Psoas muscle (tissue), 8 donors: ENCODE measurements at places on chromosomes 12 and 14.

GRCh38 chr12:123261196-123261595, 10.5 kb downstream of the CDK2AP1 start:
- DNase-seq = no peak

DNA sequence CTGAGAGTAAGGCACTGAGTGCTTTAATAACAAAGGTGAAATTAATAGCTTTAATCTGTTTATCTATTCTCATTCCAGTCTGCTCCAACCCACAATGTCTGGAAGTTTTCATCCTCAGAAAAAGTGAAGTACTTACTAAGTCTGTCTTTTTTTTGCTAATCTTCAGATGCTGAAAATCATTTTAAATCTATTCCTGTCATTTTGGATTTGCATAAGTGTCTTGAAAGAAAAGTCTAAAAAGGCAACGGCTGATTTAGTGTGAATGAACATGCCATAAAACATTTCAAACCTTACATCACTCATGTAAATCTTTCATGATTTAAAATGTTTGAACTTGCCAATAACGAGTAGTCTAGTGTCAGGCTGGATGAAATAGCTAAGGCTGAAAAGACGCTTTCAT, 685.6 kb downstream of the RPS29 start:
- DNase-seq = no peak

DNA sequence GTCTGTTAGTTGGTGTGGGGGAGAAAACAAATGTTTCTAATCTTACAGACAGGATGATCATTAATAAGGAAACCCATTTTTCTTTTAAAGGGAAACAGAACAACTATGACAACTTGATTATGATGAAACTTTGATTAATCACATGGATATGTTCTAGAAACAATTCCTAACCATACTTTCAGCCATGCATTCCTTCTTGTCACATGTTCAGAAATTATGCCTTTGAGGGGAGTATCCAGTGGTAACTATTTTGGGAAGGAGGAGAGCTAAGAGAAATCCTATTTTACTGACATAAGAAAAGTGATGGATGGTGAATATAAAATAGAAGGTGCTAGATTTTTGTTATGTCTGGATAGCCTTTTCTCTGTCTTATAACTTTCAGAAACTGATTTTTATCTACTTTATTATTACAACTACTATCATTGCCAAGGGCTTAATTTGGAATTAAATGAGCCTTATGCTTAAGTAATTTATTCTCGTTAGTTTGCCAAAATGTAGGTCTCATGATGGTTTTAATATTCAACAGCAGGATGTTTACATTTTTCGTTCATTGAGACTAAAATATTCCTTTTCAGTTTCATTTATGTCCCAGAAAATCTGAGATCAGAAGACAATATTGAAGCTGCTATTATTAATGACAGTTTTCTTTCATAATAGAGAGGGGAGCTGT, 200.1 kb downstream of the TMTC2 start:
- no peak for DNase-seq

DNA sequence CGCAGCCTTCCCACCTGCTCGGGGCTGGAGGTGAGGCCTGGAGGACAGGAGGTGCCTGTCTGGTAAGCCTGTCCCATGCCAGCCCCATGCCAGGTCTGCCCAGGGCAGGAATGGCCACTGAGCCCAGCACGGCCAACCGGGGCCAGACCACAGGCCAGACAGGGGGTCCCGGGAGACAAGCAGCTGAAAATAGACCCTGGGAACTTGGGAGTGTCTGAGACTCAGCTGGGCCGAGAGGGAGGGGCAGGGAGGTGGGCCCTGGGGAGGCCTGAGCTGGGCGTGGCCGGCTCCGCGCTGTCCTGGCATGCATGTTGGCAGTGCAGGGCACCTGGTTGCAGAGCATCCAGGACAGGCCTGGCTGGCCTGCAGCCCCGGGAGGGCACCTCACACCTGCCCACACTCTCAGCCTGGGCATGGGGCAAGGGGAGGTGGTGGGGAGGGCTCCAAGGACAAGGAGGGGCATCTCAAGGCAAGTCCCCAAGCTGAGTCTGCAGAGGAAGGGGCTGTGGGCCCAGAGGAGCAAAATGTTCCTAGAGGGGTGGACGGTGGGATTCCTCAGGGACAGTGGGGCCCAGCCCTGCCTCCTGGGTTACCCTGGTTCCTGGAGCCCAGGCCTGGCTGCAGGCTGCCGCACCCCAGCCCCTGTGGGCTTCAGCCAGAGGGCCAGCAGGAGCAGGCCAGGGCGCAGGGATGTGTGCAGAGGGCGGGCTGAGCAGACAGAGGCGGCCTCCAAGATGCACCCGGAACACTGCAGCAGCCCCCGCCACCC, 3.2 kb upstream of the CRIP1 start:
- DNase-seq = no peak

DNA sequence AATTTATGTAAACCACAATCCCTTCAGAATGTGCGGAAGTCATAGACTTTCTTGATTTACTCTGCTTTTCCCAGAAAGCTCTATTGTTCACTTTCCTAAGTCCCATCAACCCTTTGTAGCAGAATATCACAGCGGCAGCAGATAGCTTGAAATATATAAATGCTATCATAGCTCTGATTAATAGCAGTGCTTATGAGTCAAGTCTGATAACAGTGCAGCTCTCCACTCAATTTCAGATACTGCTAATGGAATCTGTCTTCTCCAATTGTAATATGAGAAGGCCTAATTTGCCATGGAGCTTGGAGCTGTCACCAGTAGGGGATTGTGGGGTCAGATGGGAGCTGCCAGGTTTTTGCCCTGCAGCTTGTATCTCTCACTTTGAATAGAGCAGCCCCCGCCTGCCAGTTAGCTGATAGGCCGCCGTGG, 10.9 kb downstream of the TMEM260 start:
- DNase-seq = no peak

GRCh38 chr14:54893151-54893760, 9.4 kb downstream of the GCH1 start:
- no peak for DNase-seq

DNA sequence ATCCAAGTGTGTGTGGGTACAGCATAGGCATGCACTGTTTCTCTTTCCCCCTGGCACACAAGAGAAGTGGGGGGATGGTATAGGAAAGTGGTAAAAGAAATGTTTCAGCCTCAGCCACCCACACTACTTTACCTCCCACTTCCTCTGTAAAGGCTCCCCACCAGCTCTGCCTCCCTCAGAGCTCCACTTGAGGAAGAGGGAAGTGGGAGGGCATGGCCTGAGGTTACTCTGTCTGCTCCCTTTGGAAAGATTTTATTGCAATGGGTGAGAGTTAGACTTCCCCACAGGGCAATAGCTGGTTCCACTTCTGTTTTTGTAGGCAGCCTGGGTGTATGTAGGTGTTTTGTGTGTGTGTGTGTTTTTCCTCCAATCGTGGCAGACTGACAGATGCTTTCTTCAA, 145.3 kb downstream of the SSPN start:
- no peak for DNase-seq

DNA sequence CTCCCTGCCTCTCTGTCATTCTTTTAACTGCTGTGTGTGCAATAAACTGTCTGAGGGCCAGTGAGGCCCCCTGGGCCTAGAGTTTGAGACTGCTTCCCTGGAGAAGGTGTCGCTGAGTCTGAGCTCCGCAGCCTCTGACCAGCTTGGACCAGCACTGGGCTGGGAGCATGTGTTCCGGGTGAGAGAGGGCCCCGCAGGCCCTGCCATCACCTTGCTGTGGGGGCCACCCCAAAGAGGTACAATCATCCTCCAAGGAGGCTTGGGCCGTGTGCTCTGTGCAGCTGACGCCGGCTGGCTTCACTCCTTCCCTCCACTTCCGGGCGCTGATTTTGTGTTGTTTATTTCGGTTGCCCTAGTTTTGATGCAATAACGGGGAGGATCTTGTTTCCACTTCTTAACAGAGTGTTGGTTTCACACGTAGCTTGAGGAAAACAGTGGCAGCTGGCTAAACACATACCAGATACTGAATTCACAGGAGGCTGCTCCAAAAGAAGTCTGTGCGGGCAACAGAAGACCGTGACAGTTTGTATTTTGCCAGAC, 121.6 kb downstream of the TMEM132C start:
- peak; percentile 67 for DNase-seq

DNA sequence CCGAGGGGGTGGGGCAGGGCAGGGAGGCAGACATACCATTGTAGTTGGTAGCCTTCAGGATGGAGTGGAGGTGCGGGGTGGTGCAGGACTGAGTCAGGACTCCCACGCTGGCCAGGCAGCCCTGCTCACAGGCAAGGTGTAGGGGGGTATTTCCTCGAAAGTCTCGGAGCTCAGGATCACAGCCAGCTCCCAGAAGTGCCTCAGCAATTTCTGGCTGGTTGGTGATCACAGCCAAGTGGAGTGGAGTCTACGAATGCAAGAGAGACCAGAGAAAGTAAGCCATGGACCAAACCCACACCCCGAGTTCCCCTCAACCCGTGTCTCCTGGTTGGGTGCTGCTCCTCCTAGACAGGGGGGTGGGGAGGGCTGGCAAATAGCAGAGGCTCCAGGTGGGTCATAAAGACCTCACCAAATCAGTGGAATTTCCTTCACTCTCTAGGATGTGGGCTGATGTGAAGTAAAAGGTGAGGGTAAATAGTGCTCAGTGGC, 1.4 kb downstream of the NFKBIA start:
- DNase-seq = peak; percentile 82

DNA sequence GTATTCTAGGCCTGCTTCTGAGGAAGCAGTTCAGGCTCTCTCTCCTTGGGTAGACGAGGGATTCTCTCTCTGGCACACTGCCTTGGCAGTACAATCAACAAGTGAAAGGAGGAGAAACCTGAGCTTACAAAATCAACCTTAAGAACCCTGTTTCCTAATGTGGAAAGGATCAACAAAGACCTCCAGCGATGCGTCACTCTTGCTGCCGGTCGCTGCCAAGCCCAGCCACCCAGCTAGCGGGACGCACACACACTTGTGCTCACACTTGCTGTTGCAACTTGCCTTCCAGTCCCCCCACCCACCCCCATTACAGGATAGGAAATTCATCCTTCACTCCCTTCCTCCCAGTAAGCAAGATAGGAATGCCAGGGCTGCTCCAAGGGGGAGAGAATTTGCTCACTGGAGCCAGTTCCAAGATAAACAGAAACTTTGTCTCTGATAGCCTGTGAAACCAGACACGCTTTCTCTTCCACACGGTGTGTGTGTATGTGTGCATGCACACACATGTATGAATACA, 144.3 kb downstream of the BCL11B start:
- DNase-seq = no peak

GRCh38 chr12:23169012-23169695, 544.2 kb downstream of the ETNK1 start:
- DNase-seq = no peak

- no peak for DNase-seq
Observed at GRCh38 chr14:99996951-99997571, 68.2 kb upstream of the EVL start.

GRCh38 chr14:42353315-42353714, 746.6 kb downstream of the LRFN5 start:
- DNase-seq = no peak

DNA sequence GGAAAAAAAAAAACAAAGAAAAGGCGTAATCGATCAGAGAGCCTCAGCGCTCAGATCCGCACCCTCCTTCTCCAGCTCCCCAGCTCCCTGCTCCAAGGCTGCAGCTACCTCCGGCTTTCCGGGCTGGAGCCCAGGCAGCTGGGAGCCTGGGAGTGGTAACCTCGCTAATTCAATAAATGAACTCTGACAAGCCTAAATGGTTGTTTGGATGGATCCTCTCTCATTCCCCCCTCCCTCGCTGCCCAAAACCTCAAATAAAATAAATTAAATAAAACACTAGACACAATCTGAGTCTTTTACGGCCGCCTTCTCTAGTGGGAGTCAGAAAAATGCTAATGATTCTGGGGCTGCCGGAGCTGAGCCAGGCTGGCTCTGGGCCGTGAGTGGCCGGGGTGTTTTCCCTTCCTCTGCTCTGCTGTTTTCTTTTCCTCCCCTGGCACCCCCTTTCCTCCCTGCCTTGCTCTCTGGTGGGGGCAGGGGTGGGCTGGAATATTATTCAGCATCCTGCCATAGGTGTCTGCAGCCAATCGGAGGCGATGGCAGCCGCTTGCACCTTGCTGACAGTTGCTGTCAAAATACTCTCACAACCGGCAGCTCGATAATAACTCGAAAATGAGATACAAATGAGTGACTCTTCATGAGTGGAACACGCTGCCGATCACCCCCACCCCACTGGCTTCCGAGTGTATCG, 76.1 kb downstream of the RBM19 start:
- no peak for DNase-seq

- no peak for DNase-seq
Observed at GRCh38 chr14:29097476-29097875, 330.9 kb downstream of the FOXG1 start.

DNA sequence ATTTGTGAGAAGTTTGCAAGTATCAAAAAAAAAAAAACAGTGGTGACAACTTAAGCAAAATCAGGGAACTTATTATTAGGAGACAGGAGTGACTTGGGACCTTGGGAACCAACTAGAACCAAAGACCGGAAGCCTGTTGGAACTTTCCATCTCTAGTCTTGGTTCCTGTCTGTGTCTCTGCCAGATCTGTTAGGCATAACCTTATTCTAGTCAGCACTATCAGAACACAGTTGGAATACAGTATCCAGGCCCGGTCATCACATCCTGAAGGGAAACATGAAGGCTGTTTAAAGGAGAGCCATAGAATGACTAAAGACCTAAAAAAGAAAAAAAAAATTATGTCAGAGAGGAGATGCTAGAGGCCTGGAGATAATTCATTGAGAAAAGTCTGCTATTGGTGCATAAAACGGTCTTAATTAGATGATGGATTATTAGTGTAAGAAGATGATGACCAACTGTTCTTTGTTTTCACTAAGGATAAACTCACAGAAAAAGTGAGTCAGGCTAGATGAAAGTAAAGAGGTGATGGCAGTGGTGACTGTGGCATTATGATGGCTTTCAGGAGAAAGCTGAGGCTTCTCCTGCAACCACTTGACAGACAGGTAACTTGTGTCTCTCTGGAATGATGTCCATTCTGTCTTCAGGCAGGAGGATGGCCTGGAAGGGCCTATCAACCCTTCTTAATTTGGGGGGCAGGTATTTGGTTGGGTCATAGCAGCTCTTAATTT, 28.2 kb downstream of the DACT1 start:
- DNase-seq = no peak

DNA sequence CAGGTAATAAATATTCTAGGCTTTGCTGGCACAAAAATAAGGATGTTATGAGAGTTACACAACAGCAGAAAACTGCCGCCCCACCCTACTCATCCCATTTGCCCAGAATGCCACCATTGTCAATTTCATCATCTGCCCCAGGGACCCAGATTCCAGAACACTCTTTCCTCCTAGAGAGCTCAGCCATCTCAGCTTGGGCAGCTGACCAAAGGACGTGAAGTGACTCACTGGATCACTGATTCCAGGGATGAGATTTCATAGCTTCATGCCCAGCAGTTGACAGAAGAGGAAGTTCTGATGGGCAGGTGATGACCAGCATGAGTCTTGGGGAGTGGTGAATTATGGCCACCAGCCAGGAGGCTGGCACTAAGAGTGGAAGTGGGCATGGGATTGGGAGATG, 450.3 kb downstream of the RMST start:
- no peak for DNase-seq

DNA sequence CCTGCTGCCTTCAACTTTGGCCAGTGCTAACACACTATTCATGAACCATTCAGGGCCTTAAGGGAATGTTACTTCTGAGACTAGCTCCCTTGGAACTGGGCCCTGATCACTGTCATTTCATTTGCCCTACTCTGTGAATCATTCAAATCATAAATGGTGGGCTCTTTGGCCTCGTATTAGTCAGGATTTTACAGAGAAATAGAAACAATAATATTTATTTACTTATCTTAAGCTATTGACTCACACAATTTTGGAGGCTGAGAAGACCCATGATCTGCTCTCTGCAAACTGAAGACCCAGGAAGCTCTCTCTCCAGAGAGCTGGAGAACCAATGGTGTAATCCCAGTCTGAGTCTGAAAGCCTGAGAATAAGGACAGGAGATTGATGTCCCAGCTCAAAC, 398.5 kb downstream of the LRIG3 start:
- DNase-seq = no peak

- DNase-seq = no peak
Observed at GRCh38 chr12:52832451-52832850, 1.7 kb downstream of the KRT79 start.
